ENCODE measurements at places on chromosomes 3 and 15.

GRCh38 chr3:48561045-48561736, 2.4 kb downstream of the UCN2 start:
- DNase-seq = peak; percentile 67

- no peak for DNase-seq
Measured at GRCh38 chr3:66442254-66443117, 58.3 kb downstream of the LRIG1 start.

GRCh38 chr15:67579164-67579563, 36.7 kb downstream of the MAP2K5 start:
- no peak for DNase-seq

- DNase-seq = no peak
Measured at GRCh38 chr3:157101486-157101885, 58.5 kb downstream of the CCNL1 start.

- DNase-seq = no peak
Measured at GRCh38 chr3:119639494-119640350, 20.7 kb downstream of the POPDC2 start.

DNA sequence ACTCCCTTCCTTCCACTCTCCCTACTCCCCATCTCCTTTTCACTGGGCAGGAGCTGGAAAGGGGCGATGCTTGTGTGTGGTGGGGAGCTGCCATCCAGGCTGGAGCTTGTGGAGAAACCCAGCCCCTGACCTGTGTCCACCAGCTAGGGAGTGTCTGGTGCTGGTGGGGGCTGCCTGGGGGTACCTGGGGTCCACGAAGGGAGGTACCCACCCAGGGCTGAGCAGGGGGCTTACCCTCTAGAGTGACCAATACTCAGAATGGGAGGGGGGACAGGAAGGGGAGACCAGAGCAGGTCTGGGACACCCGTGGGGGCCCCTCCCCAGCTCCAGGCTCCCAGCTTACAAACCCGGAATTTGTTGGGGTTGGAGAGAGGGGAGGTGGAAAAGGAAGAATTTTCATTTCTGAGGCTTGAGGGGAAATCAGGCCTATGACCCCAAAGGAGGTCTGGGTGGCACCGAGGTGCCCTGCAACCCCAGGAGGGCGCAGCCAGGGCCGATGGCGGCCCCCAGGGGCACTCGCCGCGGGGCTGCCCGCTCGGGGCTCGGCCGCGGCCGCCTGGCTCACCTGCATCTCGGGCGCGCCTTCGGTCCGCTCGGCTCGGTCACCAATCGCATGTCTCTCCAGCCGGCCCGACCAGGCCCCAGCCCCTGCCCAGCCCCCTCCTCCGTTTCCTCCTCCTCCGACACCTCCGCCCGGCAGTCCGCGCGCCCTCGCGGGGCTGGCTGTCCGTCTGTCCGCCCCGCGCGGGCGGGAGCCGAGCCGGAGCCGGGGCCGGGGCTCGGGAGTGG, 773 bp downstream of the LINGO1 start:
- DNase-seq = no peak

GRCh38 chr3:172096881-172097420, 57.6 kb downstream of the FNDC3B start:
- DNase-seq = no peak

Data from GM12891 (cell line).